Suppressor macrophage treated with lipopolysaccharide for 1 hour (primary cell): ENCODE measurements at places on chromosomes 12 and 14.

- no peak for DNase-seq
These were observed at the start of gene FZD10 for GRCh38 chr12:130162267-130162666. FZD10 (plus strand) TSS chr12:130162464; CDS start chr12:130162943, 479 bp downstream.

- DNase-seq, result no peak
These were observed 13.7 kb downstream of the OXA1L start for GRCh38 chr14:22780105-22780679.

GRCh38 chr12:108693751-108694150 lies 37.6 kb downstream of the CORO1C start:
- no peak for DNase-seq

DNA sequence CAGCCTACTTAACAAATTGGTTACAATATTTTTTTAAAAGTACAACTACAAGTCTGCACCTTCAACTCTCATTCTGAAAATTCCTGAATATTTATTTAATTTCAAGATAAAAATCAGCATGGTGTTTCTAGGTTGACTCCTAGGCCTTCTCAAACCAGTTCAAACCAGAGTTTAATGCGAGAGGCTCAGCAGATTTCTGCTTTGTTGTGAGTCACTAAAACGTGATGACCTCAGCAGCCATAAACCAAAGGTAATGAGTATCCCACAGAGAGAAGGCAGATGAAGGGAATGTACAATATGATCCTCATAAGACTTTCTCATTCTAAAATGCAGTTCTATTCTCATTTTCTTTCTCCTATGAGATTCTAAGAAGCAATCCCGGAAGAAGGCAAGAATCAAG lies 1.5 kb downstream of the PRDM4 start:
- peak; percentile 69 for DNase-seq

GRCh38 chr12:127293507-127294310 lies 973.3 kb upstream of the TMEM132C start:
- peak; percentile 62 for DNase-seq

- no peak for DNase-seq
These were observed 63.2 kb downstream of the PTCSC3 start for GRCh38 chr14:36113341-36113740.

DNA sequence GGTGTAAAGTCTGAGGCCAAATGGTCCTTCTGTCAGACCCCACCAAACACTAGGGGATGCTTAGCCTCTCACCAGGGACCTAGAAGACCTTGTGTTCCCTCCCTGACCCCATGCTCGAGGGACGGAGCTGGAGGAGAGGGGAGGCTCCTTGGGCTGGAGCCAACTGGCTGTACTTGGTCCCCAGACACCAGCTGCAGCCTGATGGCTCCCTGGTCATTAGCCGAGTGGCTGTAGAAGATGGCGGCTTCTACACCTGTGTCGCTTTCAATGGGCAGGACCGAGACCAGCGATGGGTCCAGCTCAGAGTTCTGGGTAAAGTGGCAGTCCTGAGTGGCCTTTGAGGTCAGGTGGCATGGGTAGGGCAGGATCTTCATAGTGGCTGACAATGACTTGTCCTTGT lies 29.0 kb downstream of the PAPLN start:
- DNase-seq, result no peak

DNA sequence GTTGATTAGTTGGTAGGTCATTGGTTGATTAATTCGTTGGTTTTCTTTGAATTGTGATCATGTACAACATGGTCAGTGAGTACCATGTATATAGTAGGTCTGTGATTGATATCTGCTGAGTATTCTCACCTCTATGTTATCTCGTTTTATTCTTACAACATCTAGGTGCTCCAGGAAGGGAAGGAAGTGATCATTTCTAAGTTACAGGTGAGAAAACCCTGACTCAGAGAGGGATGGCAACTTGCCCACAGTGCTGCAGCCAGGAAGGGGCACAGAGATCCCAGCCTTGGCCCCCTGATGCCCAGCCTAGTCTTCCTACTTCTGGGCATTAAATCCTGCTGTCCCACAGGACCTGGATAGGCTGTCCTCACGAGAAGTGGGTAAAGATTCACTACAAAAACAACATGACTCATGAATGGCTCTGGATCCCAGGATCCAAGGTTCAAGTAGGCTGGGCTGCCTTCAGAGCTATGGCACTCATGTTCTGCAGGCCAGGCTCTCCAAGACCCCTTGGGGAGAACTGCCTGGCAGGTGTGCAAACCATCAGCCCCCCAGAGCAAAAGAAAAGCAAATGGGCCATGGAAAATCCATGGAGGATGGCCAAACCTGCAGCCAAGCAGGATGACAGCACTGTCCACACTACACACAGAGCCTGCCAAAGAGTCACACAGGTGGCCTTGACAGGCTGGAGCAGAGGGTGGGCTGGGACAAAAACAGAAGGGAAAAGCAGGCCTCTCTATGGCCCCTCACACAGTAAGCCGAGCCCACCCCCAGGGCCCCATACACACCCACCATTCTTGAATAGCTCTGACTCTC lies 146.2 kb downstream of the BCL11B start:
- no peak for DNase-seq
